Suprapubic skin (tissue), 4 donors: ENCODE measurements at places on chromosomes 12 and 14.

- no peaks in the 10 kb centered on the region for H3K27me3 ChIP-seq
- H3K27ac ChIP-seq = no peak overlapping the region
- peaks cover 7% of the 10 kb centered on the region for H3K36me3 ChIP-seq
- H3K4me3 ChIP-seq = no peak overlapping the region
- peaks cover 23% of the 10 kb centered on the region for H3K4me1 ChIP-seq
- no peak for DNase-seq
These were observed 103.4 kb downstream of the LGMN start for GRCh38 chr14:92644970-92645515.

DNA sequence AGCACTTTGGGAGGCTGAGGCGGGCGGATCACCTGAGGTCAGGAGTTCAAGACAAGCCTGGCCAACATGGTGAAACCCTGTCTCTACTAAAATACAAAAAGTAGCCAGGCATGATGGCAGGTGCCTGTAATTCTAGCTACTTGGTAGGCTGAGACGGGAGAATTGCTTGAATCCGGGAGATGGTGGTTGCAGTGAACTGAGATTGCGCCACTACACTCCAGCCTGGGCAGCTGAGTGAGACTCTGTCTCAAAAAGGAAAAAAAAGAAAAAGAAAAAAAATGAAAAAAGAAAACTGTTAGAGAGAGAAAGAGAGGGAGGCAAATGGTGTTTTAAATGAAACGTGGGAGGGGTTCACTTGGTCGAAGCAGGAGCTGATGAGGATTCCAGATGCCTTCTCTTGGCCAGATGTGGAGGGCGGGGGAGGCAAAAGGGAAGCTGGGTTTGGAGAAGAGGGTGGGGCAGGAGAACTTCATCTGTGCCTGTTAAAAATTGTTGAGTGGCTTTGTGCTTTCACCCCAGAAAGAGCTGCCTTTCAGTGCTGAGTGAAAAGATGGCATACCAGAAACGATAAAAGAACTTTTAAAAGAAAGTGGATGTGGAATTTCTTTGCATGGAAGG is 1.1 kb downstream of the EMP1 start:
- peak overlapping the region; percentile 97 for H3K27ac ChIP-seq
- peak overlapping the region; percentile 76 for H3K4me3 ChIP-seq
- no peaks in the 10 kb centered on the region for H3K27me3 ChIP-seq
- peak; percentile 85 for DNase-seq

DNA sequence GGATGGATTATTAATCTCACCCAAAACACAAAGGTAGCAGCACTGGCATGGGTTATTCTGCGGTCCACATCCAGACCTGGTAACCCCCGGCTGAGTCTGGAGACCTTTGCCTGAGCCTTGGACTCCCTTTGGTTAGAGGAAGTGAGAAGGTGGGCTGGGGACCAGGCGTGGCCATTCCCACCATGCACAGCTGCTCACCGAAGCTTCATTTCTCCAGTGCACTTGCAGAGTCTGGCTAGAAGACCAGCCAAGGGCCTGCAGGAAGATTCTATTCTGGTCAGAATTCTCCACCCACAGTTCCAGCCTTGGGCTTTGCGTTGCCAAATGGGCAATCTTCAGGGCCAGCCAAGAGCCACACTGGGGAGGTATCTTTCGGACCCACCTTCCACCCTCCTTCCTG is 73.0 kb downstream of the LGMN start:
- peaks cover 36% of the 10 kb centered on the region for H3K36me3 ChIP-seq
- no peak overlapping the region for H3K4me3 ChIP-seq
- H3K27ac ChIP-seq = no peak overlapping the region
- no peaks in the 10 kb centered on the region for H3K27me3 ChIP-seq
- no peak for DNase-seq

- H3K27ac ChIP-seq = peak overlapping the region; percentile 98
- H3K4me3 ChIP-seq = peak overlapping the region; percentile 96
- peaks cover 45% of the 10 kb centered on the region for H3K4me1 ChIP-seq
- no peaks in the 10 kb centered on the region for H3K27me3 ChIP-seq
- DNase-seq = no peak
These were observed 2.0 kb upstream of the GAPDH start for GRCh38 chr12:6532051-6532926.

DNA sequence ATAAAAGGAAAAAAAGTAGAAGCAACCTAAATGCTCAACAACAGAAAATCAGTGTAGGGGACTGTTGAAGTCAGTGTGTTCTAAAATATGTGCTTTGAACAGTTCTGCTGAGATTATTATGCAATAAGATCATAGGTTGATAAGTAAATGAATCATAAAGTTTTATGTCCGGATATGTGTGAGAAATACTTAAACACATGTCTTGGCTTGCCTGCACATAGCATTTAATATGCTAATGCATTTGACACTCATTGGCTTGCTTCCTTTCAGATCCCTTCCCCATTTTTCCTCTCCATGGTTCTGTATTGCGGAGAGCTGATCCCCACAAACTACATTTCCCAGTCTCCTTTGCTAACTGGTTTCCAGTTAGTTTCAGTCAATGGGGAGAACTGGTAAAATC is 573.8 kb upstream of the TBX3 start:
- H3K27me3 ChIP-seq = no peaks in the 10 kb centered on the region
- H3K4me1 ChIP-seq = peaks cover 37% of the 10 kb centered on the region
- H3K4me3 ChIP-seq = no peak overlapping the region

- H3K4me3 ChIP-seq = no peak overlapping the region
- H3K36me3 ChIP-seq = no peaks in the 10 kb centered on the region
- DNase-seq = no peak
- H3K27me3 ChIP-seq = peaks cover 21% of the 10 kb centered on the region
- H3K4me1 ChIP-seq = no peaks in the 10 kb centered on the region
These were observed 6.0 kb upstream of the SLC24A4 start for GRCh38 chr14:92316937-92317336.

DNA sequence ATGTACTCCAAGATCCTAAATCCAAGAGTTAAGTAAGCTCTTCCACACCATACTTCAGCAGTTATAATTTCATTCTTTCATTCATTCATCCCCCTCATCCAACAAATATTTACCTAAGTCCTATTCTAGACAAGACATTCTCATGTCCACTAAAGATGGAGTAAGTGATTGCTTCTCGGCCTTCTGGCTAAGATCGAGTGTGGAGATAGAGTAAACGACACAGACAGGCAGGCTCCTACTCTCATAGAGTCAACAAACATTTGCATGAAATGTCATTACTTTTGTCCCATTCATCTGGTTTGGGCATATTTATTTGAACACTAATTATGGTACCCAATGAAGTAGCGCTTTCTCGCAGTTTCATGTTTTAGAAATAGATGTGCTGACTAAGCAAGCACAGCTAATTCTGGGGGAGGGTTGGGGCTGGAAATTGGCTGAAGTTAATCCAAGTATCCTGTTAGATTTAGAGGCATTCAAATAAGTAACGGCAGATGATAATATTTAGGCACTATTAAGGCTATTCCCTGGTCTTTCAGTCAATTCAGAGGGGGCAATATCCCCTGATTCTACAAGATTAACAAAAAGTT is 176.5 kb downstream of the CEP128 start:
- no peak for DNase-seq
- H3K27ac ChIP-seq = no peak overlapping the region
- H3K27me3 ChIP-seq = no peaks in the 10 kb centered on the region
- H3K4me1 ChIP-seq = peaks cover 6% of the 10 kb centered on the region
- H3K4me3 ChIP-seq = no peak overlapping the region

DNA sequence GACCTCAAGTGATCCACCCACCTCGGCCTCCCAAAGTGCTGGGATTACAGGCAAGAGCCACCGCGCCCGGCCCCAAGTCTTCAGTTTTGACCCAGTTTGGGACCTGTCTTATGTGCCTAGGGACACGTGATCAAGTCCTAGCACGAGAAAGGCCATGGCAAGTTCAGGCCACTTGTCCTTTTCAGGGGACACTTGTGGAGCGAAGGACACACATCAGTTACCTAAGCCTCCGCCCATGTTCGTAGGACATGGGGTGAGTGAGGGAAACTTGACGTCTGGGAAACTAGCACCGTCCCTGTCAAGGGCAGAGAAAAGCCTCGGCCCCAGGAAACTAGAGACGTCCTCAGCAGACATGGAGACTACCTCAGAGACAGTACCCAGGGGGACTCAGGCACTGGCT is 60.7 kb downstream of the KDM2B start:
- peaks cover 5% of the 10 kb centered on the region for H3K4me1 ChIP-seq
- peaks cover 32% of the 10 kb centered on the region for H3K36me3 ChIP-seq
- H3K27me3 ChIP-seq = no peaks in the 10 kb centered on the region
- no peak overlapping the region for H3K4me3 ChIP-seq

DNA sequence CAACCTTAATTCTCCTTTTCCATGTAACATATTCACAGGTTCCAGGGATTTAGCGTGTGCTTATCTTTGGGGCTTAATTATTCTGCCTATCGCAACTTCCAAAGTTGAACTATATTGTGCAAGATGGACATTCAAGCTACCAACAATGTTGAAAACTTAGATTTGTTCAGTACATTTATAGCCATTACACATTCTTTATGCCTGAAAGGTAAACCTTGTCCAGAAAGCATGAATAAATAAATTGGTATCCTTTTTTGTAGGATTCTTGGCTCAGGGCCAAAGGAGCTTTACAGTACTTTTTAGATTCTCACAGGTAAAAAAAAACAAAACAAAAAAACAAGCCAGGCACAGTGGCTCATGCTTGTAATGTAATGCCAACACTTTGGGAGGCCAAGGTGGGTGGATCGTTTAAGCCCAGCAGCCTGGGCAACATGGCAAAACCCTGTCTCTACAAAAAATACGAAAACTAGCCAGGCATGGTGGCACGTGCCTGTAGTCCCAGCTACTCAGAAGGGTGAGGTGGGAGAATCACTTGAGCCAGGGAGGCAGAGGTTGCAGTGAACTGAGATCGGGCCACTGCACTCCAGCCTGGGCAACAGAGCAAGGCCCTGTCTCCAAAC is 3.3 kb downstream of the C12orf56 start:
- peaks cover 11% of the 10 kb centered on the region for H3K4me1 ChIP-seq
- no peak for DNase-seq
- no peak overlapping the region for H3K27ac ChIP-seq
- peaks cover 10% of the 10 kb centered on the region for H3K27me3 ChIP-seq
- no peaks in the 10 kb centered on the region for H3K36me3 ChIP-seq
- no peak overlapping the region for H3K4me3 ChIP-seq

- no peak overlapping the region for H3K4me3 ChIP-seq
- H3K27ac ChIP-seq = no peak overlapping the region
- no peaks in the 10 kb centered on the region for H3K36me3 ChIP-seq
- no peaks in the 10 kb centered on the region for H3K27me3 ChIP-seq
- no peaks in the 10 kb centered on the region for H3K4me1 ChIP-seq
These were observed 8.5 kb upstream of the VASH1 start for GRCh38 chr14:76752744-76753143.

GRCh38 chr12:109613649-109614455 is 40.3 kb downstream of the MVK start:
- H3K27ac ChIP-seq = no peak overlapping the region
- H3K27me3 ChIP-seq = peaks cover 57% of the 10 kb centered on the region
- no peak overlapping the region for H3K4me3 ChIP-seq
- DNase-seq = no peak
- H3K4me1 ChIP-seq = no peaks in the 10 kb centered on the region

GRCh38 chr12:100267603-100268281 is 765 bp downstream of the SCYL2 start:
- peak overlapping the region; percentile 97 for H3K27ac ChIP-seq
- H3K4me1 ChIP-seq = peaks cover 37% of the 10 kb centered on the region

GRCh38 chr12:67586951-67587350 is 61.6 kb upstream of the DYRK2 start:
- no peak overlapping the region for H3K4me3 ChIP-seq
- no peaks in the 10 kb centered on the region for H3K36me3 ChIP-seq
- DNase-seq = no peak
- no peaks in the 10 kb centered on the region for H3K27me3 ChIP-seq

GRCh38 chr14:33781236-33781635 is 169.6 kb downstream of the EGLN3 start:
- H3K4me1 ChIP-seq = no peaks in the 10 kb centered on the region
- H3K36me3 ChIP-seq = no peaks in the 10 kb centered on the region
- no peak overlapping the region for H3K27ac ChIP-seq
- no peaks in the 10 kb centered on the region for H3K27me3 ChIP-seq
- no peak for DNase-seq

- H3K4me1 ChIP-seq = no peaks in the 10 kb centered on the region
- no peaks in the 10 kb centered on the region for H3K36me3 ChIP-seq
- no peak overlapping the region for H3K4me3 ChIP-seq
- H3K27ac ChIP-seq = no peak overlapping the region
These were observed 112.8 kb downstream of the CHST11 start for GRCh38 chr12:104569346-104570173.

- H3K4me3 ChIP-seq = no peak overlapping the region
- DNase-seq = peak; percentile 53
- peaks cover 84% of the 10 kb centered on the region for H3K4me1 ChIP-seq
- H3K27me3 ChIP-seq = no peaks in the 10 kb centered on the region
- H3K27ac ChIP-seq = no peak overlapping the region
- H3K36me3 ChIP-seq = no peaks in the 10 kb centered on the region
These were observed 13.9 kb upstream of the KRT80 start for GRCh38 chr12:52205612-52206303.

- peaks cover 71% of the 10 kb centered on the region for H3K27me3 ChIP-seq
- no peaks in the 10 kb centered on the region for H3K36me3 ChIP-seq
- H3K27ac ChIP-seq = no peak overlapping the region
These were observed 21.8 kb upstream of the C14orf180 start for GRCh38 chr14:104557766-104558165.

- no peak for DNase-seq
- H3K27ac ChIP-seq = no peak overlapping the region
- H3K4me1 ChIP-seq = no peaks in the 10 kb centered on the region
- H3K36me3 ChIP-seq = no peaks in the 10 kb centered on the region
- H3K4me3 ChIP-seq = no peak overlapping the region
These were observed 344.0 kb downstream of the PDZRN4 start for GRCh38 chr12:41532072-41532471.

DNA sequence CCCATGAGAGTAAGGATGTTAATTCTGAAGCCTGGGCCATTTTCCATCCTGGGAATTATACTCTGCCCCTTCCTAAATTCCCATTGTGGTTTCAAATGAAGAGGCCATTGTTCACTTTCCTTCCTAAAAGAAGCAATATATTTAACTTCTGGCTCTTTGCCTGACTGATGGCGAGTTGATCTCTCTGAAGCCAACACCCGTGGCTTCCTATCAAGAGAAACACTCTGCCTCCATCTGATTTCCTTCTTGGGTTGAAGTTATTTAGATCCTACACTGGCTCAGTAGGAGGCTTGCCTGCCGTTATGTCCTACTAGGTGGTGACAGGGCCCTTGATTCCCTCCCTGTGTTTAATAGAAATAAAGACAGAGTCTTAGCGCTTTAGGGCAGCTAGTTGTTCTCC is 97.4 kb downstream of the PRKCH start:
- no peak for DNase-seq
- H3K27ac ChIP-seq = peak overlapping the region; percentile 20
- peaks cover 39% of the 10 kb centered on the region for H3K4me1 ChIP-seq

GRCh38 chr12:50103767-50104321 is at the start of gene GPD1:
GPD1 (plus strand) TSS chr12:50104008; CDS start chr12:50104051, 43 bp downstream.
- H3K4me1 ChIP-seq = peaks cover 26% of the 10 kb centered on the region
- peaks cover 21% of the 10 kb centered on the region for H3K36me3 ChIP-seq
- H3K27me3 ChIP-seq = no peaks in the 10 kb centered on the region
- no peak within 1 kb of the TSS for H3K27ac ChIP-seq
- no peak for DNase-seq

GRCh38 chr12:54439521-54440255 is 20.6 kb upstream of the ITGA5 start:
- no peaks in the 10 kb centered on the region for H3K27me3 ChIP-seq
- no peak overlapping the region for H3K4me3 ChIP-seq
- no peak for DNase-seq

- DNase-seq = no peak
- H3K27me3 ChIP-seq = no peaks in the 10 kb centered on the region
- H3K4me3 ChIP-seq = peak overlapping the region; percentile 78
- H3K4me1 ChIP-seq = peaks cover 79% of the 10 kb centered on the region
- peak overlapping the region; percentile 94 for H3K27ac ChIP-seq
These were observed 636 bp downstream of the ZFYVE21 start for GRCh38 chr14:103716091-103716801.

- H3K27ac ChIP-seq = no peak overlapping the region
- peaks cover 9% of the 10 kb centered on the region for H3K36me3 ChIP-seq
These were observed 8.8 kb downstream of the LPCAT3 start for GRCh38 chr12:7009512-7009911.
